ENCODE measurements at places on chromosomes 7 and 10.
A peak's percentile ranks its signal among the peaks of the same experiment; 100 is the strongest.

DNA sequence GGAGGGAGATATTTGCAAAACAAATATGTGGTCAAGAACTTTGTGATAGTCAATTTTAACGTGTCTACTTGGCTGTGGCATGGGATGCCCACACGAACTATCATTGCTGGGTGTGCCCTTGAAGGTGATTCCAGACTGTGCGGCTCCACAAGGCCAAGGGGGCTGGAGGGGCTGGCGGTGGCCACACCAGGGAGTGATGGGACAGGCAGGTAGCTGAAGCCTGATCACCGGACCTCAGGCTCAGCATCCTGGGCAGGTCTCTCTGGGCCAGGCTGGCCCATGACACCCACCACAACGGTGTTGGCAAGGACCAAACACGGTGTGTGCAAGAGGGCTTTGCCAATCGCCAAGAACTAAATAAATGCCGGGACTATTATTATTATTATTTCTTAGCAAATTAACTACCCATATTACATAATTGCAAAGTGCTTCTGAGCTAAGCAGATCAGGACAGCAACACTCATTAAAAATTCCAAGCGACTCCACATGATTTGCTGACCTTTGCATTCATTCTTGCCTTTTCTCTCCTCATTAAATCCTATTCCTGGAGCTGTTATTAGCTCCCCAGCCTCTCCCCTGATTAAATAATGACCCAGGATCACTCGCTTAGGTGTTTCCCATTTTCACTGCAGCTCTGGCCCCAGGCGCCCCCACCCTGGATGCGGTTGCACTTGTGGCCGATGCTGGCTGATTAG lies 35.4 kb upstream of the PPP2R2D start:
- DNase-seq: no peak

GRCh38 chr10:3834947-3835346 lies 49.9 kb upstream of the KLF6 start:
- DNase-seq: no peak

DNA sequence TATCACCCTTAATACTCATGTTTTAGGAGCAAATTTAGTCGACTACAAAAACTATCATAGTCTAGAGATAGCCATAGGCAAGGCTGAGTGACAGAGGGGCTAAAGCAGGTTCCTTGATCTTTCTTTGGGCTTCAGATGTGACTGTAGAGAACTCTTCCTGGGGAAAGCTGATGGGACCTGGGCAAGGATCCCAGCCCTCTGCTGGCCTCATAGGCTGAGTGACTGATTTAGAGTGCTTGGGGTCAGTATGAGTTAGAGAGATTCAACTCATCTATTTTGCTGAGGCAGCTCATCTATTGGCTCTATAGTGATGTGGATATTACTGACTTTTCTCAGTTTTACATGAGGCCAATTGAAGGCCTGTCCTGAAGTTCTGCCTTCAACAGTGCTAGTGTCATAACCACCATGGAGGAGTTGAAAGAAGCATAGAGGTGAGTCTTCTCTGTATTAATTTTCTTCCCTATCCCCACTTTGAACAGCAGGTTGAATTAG lies 81.6 kb downstream of the SAMD9 start:
- no peak for DNase-seq

- DNase-seq: peak; percentile 49
These were observed 10.6 kb downstream of the ZYX start for GRCh38 chr7:143391462-143392404.

- no peak for DNase-seq
These were observed 5.5 kb upstream of the MDFIC start for GRCh38 chr7:114916261-114916892.

DNA sequence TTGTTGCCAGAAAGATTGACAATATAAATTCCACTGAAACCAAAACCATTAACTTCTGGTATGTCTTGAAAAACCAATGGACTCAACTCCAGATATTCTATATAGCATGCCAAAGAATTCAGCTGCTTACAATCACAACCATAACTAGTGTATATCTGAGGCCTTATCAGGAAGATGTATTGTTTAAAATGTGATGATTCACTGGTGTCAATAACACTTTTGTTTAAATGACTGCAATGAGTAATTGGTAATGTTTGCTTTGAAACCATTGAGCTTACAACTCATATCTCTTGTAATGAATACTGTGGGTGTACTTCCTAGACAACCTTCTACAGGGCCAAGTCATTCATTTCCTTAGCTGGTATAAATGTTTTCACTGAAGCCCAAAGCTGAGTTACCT lies 727.9 kb upstream of the KCND2 start:
- no peak for DNase-seq

DNA sequence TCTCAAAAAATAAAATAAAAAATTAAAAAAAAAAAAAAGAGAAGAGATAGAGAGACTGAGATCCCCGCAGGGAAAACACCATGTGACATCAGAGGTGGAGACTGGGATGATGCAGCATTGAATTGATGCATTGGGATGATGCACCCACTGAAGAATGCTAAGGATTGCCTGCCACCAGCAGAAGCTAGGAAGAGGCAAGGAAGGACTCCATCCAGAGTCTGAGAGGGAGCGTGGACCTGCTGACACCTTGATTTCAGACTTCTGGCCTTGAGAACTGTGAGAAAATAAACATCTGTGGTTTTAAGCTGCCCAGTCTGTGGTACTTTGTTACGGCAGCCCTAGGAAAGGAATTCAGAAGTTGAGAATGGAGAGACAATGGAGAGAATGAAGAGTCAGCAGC lies 89.8 kb upstream of the PRPS1L1 start:
- DNase-seq: no peak

DNA sequence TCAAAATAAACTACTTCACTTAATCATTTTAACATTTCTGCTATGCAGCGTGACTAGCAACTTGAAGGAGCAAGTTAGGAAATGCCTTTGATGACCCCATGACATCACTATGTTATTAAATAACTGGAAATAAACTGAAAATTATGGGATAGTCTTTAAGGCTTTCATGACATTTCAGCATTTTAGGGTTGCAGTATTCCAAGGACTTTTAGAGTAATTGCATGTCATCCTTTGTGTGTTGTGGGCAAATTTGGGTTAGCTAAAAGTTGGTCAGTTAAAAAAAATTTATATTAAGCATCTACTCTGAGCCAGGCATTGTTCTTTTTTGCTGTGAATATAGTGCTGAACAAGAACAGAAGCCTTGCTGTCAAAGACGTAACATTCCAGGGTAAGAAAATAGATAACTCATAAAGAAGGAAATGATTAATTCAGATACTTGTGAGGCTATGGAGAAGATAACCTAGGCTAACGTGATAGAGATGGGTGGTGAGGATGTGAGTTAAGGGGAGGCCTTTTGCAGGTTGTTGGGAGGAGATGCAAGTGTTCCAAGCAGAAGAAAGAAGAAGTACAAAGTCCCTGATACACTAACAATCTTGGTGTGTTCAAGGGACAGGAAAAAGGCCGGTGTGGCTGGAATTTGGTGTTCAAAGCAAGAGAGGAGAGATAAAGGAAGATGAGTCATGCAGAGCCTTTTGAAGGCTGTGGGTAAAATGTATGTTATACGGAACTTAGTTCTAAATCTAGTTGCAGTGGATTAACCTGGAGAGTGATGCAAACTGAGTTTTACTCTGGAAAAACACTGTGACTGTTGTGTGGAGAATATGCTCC lies 610.2 kb downstream of the AUTS2 start:
- no peak for DNase-seq

DNA sequence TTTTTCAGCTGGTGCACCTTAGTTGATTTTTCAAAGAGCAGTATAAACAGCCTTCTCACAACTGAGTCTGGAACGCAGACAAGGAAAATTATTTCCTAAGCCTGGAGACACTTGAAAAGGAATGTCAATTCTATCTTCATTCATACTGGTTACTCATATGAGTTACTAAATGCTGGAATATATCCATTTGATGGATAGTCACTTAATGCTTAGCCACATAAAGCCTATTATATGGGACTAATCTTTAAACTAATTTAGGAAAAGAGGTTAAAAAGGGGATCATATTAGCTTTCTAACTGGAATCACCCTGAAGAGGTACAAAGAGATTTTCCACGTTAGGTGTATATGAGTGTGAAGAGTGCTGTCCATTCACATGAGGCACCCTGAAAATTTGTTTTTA lies 1.7 kb upstream of the HOXA4 start:
- no peak for DNase-seq

- DNase-seq: no peak
These were observed 39.5 kb upstream of the DMBT1 start for GRCh38 chr10:122521011-122521410.

- DNase-seq: no peak
These were observed 113.8 kb upstream of the HPS1 start for GRCh38 chr10:98560565-98560964.

GRCh38 chr10:117617659-117618058 lies 75.1 kb downstream of the EMX2 start:
- DNase-seq: no peak

- no peak for DNase-seq
These were observed 656.1 kb upstream of the FOXK1 start for GRCh38 chr7:4025694-4026615.

DNA sequence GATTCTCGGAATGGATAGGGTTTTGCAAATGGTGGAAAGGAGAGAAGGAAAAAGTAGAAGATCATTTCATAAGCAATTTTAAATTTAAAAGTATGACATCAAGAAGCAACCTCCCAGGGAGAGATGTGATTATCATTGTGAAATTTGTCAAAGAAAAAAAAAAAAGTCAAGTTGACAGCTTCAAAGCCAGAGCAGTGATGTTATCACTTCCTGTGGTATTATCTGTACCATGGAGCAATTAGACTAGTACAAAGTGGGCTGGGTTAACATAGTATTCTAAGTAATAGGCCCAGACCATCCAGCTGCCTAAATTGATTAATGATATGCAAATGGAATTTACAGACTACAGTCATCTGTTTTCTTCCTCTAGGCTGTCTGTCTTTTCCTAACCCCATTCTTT lies 84.0 kb upstream of the NPY start:
- DNase-seq: no peak

- DNase-seq: no peak
These were observed 249.9 kb upstream of the C7orf33 start for GRCh38 chr7:148340438-148341280.

DNA sequence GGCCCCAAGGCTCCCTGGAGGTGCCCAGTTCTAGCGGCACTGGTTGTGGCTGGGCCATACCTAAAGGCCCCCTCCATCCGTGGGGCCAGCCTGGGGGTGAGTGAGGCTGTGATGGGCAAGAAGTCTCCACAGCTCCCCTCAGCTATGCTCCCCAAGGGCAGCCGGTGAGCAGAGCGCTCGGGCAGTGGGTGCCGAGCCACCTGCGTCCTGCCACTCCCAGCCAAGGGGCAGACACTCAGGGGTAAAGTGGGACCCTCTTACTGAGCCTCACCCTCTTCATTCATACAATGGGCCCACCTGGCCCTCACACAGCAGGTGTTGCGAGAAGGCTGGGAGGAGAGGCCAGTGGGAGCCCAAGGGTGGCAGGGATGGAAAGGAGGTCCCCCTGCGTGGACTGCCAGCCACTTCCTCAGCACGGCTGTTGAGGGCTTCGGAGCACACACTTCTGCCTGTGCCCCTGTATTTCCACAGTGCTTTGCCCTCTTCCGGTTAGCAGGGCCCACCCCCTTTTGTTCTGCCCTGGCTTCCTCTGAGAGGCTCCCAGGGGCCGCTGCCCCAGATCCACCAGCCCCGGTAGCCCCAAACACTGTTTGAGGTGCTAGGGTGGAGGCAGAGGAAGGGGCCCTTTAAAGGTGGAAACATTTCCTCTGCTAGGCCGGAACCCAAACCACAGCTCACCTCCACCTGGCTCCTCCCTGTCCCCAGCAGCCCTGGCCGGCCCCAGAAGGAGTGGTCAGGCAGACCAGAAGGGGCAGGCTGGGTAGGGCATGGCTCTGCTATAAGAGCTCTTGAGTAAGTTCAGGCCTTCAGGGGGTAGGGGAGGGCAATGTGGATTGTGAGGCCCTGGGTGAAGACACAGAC lies 16.4 kb upstream of the C10orf105 start:
- DNase-seq: no peak

GRCh38 chr10:130018265-130018664 lies 54.2 kb upstream of the EBF3 start:
- peak; percentile 60 for DNase-seq

GRCh38 chr10:113982769-113983168 lies 60.9 kb upstream of the ADRB1 start:
- DNase-seq: no peak

DNA sequence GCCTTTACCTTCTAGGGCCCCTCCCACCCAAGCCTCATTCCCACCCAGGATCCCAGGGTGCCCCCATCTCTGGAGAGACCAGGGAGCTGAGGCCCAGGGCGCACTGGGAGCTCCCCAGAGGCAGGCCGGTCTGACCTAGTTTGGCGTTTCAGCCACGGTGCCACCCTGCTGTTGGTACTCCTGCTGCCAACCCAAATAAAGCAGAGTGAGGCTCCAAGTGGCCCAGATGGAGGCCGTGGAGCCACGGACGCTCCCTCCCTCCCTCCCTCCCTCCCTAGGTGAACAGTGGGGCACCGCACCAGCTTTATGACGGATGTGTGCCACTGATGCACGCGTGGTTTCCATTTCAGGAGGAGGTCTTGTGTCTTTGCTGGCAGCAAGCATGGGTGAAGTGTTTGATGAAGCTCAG lies 1.8 kb downstream of the INPP5A start:
- DNase-seq: no peak

Data from hindlimb muscle (tissue), 1 donor.